8988T (cell line): ENCODE measurements at places on chromosomes 11 and 22.

GRCh38 chr22:22462813-22463567 lies 45.6 kb downstream of the ZNF280B start:
- DNase-seq: no peak

DNA sequence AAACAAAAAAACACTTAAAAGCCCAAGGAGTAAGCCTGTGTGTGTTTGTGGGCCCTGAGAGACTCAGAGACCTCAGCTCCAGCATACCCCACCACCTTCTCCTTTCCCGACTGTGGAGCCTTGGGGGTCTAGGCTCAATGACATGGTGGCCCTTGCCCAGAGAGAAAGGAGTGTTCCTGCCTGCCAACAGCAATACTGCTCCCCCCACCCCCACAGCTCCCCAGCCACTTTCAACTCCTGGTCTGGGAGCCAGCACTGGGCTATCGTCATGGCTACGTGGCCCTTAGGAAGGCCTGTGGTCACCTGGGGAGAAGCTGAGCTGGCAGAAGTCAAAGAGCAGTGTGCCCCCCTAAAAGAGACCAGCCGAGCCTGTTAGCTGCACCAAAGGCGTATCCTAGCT lies 2.6 kb downstream of the PPP1R14B start:
- DNase-seq: no peak

- DNase-seq: no peak
Measured at GRCh38 chr11:82732348-82732733, 1.3 kb downstream of the FAM181B start.

DNA sequence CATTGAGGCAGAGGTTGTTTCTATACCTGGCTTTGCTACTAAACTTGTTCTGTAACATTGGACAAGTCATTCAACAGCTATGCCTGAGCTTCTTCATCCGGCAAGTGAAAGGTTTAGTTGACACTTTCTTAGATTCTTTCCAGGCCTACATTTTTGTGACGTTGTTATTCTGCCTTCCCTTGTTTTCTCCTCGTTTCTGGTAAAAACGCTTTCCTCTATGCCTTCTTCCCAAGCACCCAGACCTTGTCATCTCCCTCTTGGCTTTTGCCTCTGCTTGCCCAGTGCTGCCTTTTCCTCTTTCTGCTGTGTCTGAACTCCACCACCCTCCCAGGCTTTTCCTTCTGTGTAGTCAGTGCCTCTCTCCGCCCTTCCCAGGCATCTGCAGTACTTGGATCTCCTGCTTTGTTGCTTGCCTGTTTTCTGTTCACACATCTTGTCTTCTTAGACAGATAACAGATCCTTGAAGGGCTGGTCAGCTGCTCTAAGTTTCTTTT lies 1.4 kb upstream of the AMOTL1 start:
- DNase-seq: no peak

DNA sequence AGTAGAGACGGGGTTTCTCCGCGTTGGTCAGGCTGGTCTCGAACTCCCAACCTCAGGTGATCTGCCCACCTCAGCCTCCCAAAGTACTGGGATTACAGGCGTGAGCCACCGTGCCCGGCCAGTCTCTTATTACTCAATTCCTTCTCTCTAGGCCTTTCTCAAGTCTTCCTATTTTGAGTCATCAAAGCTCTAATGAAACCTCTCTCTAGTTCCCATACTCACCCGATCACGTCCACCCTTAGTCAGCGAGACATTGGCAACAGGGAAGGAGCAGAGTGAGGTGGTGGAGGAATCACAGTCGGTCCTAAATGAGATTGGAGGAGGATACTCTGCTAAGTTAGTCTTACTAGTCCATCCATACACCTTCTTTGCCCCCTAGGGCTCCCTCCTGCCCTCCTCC lies 5.0 kb downstream of the BSCL2 start:
- no peak for DNase-seq

- no peak for DNase-seq
Measured at GRCh38 chr11:122179961-122180834, 64.2 kb upstream of the BLID start.
